ENCODE measurements at places on chromosomes 16 and 17.

- no peak overlapping the region for H3K27ac ChIP-seq
- no peaks in the 10 kb centered on the region for H3K36me3 ChIP-seq
- H3K4me1 ChIP-seq: no peaks in the 10 kb centered on the region
These were observed 151.5 kb downstream of the KCNJ2 start for GRCh38 chr17:70320673-70321345.

DNA sequence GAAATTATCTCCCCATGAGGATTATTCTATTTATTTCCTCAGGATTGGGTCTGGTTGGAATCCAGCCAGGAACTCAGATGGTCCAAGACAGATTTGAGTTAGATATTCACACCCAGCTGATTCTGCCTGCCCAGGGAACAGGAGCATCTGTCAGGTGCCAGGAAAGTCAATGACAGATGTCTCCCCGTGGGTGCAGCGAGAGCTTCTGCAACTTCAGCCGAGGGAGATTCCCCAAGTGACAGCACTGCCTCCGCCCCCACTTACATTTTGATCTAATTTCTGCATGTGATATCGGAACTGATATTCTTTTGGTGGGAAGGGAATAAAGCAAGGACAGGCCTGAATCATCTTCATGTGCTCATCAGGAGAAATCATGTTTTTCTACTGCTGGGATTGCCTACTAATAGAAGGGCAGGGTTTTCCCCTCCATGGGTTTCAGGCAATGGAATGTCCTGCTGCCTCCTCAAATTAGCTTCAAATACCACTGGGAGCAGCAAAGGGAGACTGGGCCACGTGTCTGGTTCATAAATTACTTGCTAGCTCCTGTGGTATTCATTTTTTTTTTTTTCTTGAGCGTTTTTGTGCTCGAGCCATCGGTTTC is 15.7 kb upstream of the DHX8 start:
- no peak overlapping the region for H3K27ac ChIP-seq
- H3K36me3 ChIP-seq: no peaks in the 10 kb centered on the region
- no peak overlapping the region for H3K4me3 ChIP-seq
- no peaks in the 10 kb centered on the region for H3K27me3 ChIP-seq
- H3K4me1 ChIP-seq: no peaks in the 10 kb centered on the region

- H3K4me3 ChIP-seq: no peak overlapping the region
- H3K27me3 ChIP-seq: no peaks in the 10 kb centered on the region
- no peak overlapping the region for H3K27ac ChIP-seq
- H3K36me3 ChIP-seq: no peaks in the 10 kb centered on the region
- H3K4me1 ChIP-seq: no peaks in the 10 kb centered on the region
These were observed 69.5 kb downstream of the AIPL1 start for GRCh38 chr17:6365200-6365943.

- no peaks in the 10 kb centered on the region for H3K27me3 ChIP-seq
- H3K4me1 ChIP-seq: peaks cover 3% of the 10 kb centered on the region
- no peak for DNase-seq
- no peaks in the 10 kb centered on the region for H3K36me3 ChIP-seq
- H3K4me3 ChIP-seq: no peak overlapping the region
These were observed 15.6 kb upstream of the LITAF start for GRCh38 chr16:11602321-11602720.

GRCh38 chr17:64247836-64248235 is 15.2 kb downstream of the TEX2 start:
- no peaks in the 10 kb centered on the region for H3K36me3 ChIP-seq
- H3K4me1 ChIP-seq: no peaks in the 10 kb centered on the region
- H3K27me3 ChIP-seq: no peaks in the 10 kb centered on the region
- DNase-seq: no peak
- H3K27ac ChIP-seq: no peak overlapping the region

- H3K4me3 ChIP-seq: no peak overlapping the region
- DNase-seq: no peak
- no peaks in the 10 kb centered on the region for H3K4me1 ChIP-seq
- H3K27ac ChIP-seq: no peak overlapping the region
- H3K36me3 ChIP-seq: no peaks in the 10 kb centered on the region
These were observed 68.8 kb downstream of the GPR139 start for GRCh38 chr16:20004931-20005330.

DNA sequence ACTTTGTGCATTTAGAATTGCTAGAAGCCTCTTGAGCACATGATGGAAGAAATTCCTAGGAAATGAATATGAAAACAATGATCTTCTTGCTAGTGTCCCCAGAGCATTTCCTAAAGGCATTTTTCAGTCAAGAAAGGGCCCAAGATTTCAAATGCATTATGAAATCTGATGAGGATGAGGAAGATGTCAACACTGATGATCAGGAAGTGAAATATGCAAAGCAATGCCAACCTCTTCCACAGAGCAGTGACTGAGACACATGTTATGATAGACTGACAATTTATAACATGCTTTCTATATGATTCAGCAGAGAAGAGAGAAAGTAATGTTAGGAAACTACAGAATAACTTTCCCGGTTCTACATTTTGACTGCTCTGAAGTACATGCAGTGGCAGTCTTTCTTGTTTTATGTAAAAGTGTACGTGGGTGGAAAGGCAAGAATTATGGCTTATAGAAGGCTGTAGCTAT is 859.1 kb upstream of the GOT2 start:
- no peak for DNase-seq
- H3K4me3 ChIP-seq: no peak overlapping the region
- no peaks in the 10 kb centered on the region for H3K36me3 ChIP-seq
- H3K27me3 ChIP-seq: no peaks in the 10 kb centered on the region
- no peaks in the 10 kb centered on the region for H3K4me1 ChIP-seq

DNA sequence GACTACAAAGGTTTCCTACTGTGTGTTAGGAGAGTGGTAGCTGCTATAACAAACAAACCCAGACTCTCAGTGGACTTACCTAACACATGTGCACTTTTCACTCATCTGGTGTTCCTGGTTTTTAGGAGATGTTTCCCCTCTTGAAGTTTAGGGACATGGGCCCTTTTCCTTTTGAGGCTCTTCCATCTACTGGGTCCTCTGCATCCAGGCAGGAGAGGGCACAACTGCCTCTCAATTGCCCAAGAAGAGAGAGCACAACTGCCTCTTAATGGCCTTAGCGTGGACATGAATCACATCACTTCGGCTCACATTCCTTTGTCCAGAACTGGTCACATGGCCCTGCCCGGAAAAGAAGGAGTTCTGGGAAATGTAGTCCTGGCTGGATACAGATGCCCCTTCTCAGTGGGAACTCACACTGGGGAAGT is 9.8 kb upstream of the TNRC6C start:
- H3K27ac ChIP-seq: no peak overlapping the region
- H3K36me3 ChIP-seq: no peaks in the 10 kb centered on the region
- H3K27me3 ChIP-seq: no peaks in the 10 kb centered on the region
- H3K4me3 ChIP-seq: no peak overlapping the region

- no peak for DNase-seq
- no peak overlapping the region for H3K27ac ChIP-seq
- peaks cover 47% of the 10 kb centered on the region for H3K27me3 ChIP-seq
- H3K4me1 ChIP-seq: peaks cover 7% of the 10 kb centered on the region
These were observed 35.7 kb upstream of the NDRG4 start for GRCh38 chr16:58464047-58464915.

- H3K27ac ChIP-seq: peak overlapping the region; percentile 100
- H3K36me3 ChIP-seq: no peaks in the 10 kb centered on the region
- H3K4me3 ChIP-seq: peak overlapping the region; percentile 77
- no peaks in the 10 kb centered on the region for H3K27me3 ChIP-seq
- DNase-seq: peak; percentile 85
- H3K4me1 ChIP-seq: peaks cover 36% of the 10 kb centered on the region
These were observed 2.0 kb downstream of the KDM6B start for GRCh38 chr17:7835814-7836595.

DNA sequence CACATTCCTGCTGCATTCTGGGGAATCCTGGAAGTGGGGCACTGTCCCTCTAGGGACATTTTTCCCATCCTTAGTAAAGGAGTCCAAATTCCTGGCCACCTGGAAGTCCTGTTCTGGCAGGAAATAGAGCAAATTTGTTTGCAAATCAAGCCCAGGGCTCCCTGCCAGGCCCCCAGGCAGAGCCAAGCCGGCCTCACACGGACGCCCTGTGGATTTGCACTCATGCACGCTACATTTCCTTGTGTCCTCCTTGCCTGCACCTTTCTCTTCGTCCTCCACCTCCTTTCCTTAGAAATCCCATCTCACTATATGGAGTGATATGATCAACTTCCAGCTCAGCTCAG is 7.0 kb upstream of the CALB2 start:
- H3K4me1 ChIP-seq: no peaks in the 10 kb centered on the region
- no peak overlapping the region for H3K4me3 ChIP-seq

DNA sequence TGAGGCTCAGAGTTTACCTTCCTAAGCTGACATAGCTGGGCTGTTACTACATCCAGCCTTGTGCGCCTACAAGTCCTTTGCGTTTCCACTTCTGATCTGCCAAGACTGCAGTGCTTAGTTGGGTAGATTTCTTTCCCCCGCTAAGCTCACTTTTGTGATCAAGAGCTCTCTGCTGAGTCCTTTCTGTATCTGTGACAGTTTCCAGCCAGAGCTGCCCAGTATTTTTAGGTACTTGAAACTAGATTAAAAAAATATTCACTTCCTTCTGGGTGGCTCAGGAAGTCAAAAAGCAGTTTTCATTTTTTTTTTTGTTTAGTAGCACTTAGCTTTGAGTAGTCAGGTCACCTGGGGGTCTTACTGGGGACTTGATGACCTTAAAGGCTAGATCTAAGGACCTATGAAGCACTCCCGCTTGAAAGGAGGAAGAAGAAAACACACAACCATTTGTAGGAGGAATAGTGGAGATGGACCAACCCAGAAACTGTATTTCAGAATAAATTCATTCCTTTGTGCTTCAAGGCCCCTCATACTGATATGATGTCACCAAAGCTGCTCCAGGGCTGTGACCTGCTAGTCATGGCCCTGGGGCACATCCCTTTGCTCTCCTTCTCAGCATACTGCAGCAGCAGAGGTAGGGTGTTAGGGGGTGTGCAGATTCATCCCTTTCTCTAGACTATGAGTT is 75.6 kb upstream of the HNF1B start:
- no peaks in the 10 kb centered on the region for H3K27me3 ChIP-seq
- no peaks in the 10 kb centered on the region for H3K36me3 ChIP-seq
- no peak overlapping the region for H3K4me3 ChIP-seq
- H3K4me1 ChIP-seq: no peaks in the 10 kb centered on the region

- no peaks in the 10 kb centered on the region for H3K27me3 ChIP-seq
- H3K4me1 ChIP-seq: peaks cover 17% of the 10 kb centered on the region
- no peak for DNase-seq
- H3K36me3 ChIP-seq: peaks cover 2% of the 10 kb centered on the region
- H3K4me3 ChIP-seq: no peak overlapping the region
These were observed 8.6 kb downstream of the CARHSP1 start for GRCh38 chr16:8859913-8860881.

- H3K27me3 ChIP-seq: no peaks in the 10 kb centered on the region
- no peaks in the 10 kb centered on the region for H3K36me3 ChIP-seq
- DNase-seq: no peak
- no peak overlapping the region for H3K27ac ChIP-seq
- H3K4me1 ChIP-seq: peaks cover 7% of the 10 kb centered on the region
These were observed 5.0 kb downstream of the DPH1 start for GRCh38 chr17:2034806-2035540.

DNA sequence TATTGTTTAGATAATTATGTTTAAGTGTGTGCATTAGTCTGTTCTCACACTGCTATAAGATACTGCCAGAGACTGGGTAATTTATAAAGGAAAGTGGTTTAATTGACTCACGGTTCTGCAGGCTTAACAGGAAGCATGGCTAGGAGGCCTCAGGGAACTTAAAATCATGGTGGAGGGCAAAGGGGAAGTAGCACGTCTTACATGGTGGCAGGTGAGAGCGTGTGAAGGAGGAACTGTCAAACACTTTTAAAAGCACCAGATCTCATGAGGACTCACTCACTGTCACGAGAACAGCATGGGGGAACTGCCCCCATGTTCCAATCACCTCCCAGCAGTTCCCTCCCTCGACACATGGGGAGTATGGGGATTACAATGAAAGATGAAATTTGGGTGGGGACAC is 203.5 kb upstream of the GOT2 start:
- DNase-seq: no peak
- H3K27me3 ChIP-seq: no peaks in the 10 kb centered on the region
- no peaks in the 10 kb centered on the region for H3K4me1 ChIP-seq
- no peak overlapping the region for H3K4me3 ChIP-seq

- no peak overlapping the region for H3K4me3 ChIP-seq
- no peaks in the 10 kb centered on the region for H3K27me3 ChIP-seq
- no peaks in the 10 kb centered on the region for H3K4me1 ChIP-seq
- no peaks in the 10 kb centered on the region for H3K36me3 ChIP-seq
- no peak for DNase-seq
- peak overlapping the region; percentile 65 for H3K27ac ChIP-seq
These were observed 20.0 kb downstream of the HIC1 start for GRCh38 chr17:2074919-2075318.

GRCh38 chr17:76480632-76481031 is 13.2 kb downstream of the AANAT start:
- no peaks in the 10 kb centered on the region for H3K4me1 ChIP-seq
- no peaks in the 10 kb centered on the region for H3K27me3 ChIP-seq
- H3K36me3 ChIP-seq: no peaks in the 10 kb centered on the region
- no peak for DNase-seq
- peak overlapping the region; percentile 17 for H3K27ac ChIP-seq

DNA sequence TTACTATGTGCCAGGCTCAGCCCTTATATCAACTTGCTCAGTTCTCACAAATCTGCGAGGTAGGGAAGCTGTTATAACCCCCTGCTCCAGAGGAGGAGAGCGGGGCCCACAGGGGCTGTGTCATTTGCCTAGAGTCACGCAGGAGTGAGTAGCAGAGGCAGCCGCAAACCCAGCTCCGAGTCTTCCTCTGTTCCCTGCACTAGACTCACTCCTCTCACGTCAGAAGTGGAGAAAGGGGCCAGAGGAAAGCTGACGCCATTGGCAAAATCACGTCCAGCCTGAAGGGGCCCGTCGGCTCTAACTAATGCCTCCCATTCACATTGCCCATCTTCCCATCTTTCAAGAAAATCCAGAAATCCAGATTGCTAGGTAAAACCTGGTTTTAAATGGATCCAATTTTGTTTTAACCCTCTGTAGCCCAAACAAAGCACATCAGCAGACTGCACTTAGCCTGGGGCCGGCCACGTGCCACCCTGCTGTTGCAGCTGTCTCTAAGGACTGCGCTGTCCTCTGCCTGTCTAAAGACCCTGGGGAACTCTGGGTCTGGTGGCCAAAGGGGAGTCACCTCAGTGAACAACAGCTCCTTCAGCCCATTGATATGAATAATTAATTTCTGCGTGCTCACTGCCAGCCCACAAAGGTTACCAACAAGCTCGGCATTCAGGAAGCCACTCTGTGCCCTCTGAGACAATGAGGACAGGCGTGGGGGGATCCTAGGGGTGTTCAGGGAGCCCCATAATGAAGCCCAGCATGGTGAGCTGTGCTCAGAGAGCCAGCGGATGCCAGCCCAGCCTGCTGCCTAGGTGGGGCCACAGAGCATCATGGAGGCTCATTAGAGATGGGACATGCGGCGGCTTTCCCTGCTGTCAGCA is 36.7 kb upstream of the ABR start:
- no peaks in the 10 kb centered on the region for H3K27me3 ChIP-seq
- no peak for DNase-seq
- H3K4me3 ChIP-seq: no peak overlapping the region

DNA sequence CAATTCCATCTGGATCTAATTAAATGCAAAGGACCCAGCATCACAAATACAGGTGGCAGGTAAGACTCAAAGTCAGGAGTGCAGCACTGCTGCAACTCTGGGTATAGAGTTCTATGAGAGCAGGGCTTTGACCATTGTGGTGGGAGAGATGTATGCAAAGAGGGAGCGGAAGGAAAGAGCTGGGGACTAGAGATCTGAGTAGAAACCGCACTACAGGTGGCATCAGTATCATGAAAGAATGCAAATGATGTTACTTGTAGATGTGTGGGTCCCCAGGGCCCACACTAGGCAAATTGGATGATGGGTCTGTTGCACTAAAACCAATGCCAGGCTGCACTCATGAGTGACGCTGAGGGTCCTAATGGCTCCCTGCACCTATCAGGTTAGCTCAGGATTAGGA is 287.1 kb upstream of the ASIC2 start:
- H3K27ac ChIP-seq: no peak overlapping the region
- H3K27me3 ChIP-seq: no peaks in the 10 kb centered on the region
- no peak for DNase-seq
- H3K4me1 ChIP-seq: no peaks in the 10 kb centered on the region

Data from colonic mucosa (tissue), 4 donors.